Stimulated activated CD4-positive, alpha-beta T cell treated with anti-CD3 and anti-CD28 coated beads, Interleukin-15, amount 100 ng/mL, for 24 hours (primary cell): ENCODE measurements at places on chromosomes 4 and X.

DNA sequence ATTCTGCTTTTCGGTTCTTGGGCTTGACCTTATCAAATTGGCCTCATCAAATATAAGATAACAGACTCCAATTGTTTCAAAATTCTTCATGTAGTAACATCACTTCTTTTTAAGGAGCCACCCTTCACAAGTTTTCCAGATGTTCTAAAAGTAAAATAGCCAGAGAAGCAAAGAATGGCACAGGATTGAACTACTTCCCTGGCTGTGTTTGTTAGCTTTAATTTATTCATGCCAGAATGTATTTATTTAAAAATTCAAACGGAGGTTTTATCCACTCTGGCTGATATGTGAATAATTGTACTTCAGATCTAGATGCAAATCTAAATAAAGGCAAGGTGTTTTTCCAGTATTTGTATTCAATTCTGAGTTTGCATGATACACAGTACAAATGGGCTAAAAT, 581.3 kb upstream of the TENM3 start:
- DNase-seq: no peak

GRCh38 chr4:189215574-189215973, 725.1 kb upstream of the FRG1 start:
- no peak for DNase-seq

- DNase-seq: no peak
Measured at GRCh38 chr4:25637581-25638220, 17.9 kb upstream of the SLC34A2 start.

GRCh38 chr4:56147371-56147770, 198.6 kb downstream of the CEP135 start:
- no peak for DNase-seq
